ENCODE measurements at places on chromosomes 5 and 9.

DNA sequence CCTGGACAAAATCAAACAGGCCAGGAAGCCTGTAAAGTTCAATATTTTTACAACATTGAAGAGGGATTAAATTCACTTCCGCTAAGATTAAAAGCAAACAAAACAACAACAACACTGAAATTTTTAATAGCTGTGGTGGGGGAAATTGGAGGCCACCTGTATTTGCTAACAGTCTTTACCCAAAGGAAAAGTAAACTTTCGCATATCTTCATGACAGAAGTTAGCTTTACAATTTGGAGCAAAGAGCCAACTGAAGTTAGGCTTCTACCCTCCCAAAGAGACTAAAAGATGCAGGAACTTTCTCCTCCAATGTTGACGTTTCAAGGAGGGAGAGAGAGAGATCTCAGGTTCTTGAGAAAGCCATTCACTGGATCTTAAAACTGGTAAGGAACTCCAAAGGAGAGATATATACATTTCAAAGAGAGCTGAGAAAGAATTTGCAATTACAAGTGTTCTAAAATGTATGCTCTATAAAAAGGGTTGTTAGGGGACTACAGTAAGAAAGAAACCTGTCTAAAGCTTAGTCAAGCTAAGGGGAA is 349.2 kb upstream of the CDH9 start:
- no peak for DNase-seq

DNA sequence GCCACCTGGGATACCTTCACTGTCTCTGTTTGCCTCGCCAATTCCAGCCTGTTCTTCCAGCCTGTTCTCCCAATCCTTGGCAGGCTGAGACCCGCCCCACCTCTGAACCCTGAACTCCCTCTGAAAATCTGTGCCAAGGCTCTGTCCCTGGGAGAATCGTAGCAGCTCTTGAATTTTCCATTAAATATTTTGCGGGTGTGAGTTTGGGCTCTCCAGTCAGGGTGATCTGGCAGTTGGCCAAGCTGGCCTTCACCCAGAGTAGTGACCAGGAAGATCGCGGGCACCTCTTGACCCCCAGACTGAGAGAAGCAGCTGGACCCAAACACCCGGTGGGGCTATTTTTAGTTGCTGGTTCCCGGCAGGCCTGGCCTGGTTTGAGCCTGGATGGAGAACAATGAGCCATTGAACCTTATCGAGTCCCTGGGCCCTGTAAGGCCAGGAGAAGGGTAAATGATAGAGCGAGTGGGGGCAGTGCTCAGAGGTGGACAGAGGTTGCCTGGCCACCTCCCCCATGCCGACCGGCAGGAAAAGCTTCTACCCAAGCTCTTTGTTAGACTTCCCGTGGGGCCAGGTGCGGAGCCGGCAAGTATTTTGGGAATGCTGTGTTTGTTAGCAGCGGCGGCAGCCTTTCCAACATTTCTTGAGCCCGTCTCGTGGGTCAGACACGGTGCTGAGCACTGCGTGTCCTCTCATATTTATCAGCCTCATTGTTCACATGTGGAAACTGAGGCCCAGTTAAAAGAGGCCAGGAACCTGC is 146.2 kb downstream of the RGS3 start:
- DNase-seq = no peak

DNA sequence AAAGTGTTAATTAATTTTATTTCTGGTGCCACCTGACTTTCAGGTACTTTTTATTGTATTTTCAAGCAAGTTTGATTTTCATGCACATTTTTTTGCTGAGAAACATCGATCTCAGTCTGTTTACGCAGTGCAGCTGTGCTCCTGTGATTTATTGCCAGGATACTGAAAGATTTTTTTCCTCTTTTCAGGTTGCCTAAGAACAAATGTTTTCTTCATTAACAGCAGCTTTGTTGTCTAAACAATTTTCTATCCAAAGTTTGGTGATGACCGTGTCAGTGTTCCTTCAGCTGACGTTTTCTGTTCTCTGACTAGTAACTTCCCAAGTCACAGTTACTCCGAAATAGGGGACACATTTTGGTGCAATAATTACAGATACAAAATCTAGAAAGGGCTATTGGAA is 78.1 kb downstream of the VCAN start:
- DNase-seq = no peak

DNA sequence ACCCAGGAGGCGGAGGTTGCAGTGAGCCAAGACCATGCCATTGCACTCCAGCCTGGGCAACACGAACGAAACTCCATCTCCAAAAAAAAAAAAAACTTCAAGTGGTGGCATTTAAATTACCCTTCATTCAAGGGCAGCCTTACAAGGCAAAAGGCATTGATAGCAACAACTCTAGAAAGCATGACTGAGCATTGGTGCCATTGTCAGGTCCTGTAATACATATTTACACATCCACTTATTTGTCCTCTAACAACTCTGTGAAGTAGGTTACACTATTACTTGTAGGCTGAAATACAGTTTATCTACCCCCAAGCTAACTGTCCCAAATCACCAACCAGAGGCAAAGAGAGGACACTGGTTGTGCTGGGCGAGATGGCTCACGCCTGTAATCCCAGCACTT is 52.7 kb upstream of the LARP1 start:
- DNase-seq = no peak

DNA sequence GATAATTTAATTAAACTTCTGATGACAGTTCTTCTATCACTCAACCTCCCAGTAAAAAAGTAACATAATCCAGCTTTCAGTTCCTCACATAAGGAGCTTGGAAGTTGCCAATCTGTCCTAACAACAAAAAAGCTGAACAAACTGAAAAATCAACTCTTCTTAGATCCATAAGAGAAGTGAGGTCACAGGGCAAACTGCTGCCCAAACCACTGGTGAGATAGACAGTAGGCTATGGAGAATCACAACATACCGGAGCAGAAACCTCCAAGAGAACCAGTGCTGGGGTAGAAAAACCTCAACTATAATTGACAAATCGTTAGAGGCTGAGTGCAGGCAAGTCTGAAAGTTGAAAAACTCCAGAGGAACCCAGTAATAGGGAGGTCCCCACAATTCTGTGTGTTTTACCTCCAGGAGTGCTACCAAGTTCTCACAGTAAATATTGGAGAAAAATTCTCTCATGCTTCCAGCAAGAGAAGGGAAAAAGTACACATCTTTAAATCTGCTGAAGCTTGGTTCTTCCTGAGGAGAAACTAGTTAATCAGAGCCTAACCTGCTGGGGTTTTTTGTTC is 300.0 kb downstream of the PDE4D start:
- no peak for DNase-seq

DNA sequence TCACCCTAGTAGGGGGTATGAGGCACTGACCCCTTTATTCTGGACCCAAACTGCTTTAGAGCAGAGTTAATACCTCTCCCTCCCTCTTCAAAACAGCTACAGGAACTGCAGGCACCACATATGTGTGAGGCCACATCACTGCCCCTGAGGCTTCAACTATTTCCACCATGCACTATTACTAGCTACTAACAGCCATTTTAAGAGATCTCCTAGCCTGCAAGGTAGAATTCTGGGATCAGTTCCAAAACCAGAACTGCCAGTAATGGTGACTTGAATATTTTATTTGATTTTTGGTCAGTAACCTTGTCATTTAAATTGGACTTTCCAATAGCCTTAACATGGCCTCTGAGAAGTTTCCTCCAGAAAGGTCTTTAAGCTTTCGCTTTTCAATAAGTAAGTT is 55.3 kb upstream of the FSD1L start:
- no peak for DNase-seq

- DNase-seq = no peak
These were observed 30.4 kb downstream of the MTREX start for GRCh38 chr5:55338092-55338613.

DNA sequence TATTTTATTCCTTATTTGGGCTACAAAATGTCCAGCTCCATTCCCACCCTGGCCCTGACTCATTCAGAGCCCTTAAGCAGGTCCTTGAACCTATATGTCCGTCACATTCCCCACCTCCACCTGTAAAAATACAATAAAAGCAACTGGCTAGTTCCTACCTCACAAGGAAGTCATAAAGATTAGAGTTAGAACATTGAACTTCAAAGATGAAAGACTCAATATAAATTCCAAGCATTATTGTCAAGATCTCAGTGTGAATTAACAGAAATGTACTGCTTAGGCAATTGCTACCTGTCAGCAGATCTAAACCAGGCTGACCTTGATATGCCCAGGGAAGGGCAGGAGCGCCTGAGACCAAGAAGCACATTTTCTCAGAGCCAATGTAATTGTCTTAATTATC is 221.8 kb downstream of the ENC1 start:
- no peak for DNase-seq

GRCh38 chr5:178627259-178627598 is 379 bp upstream of the CLK4 start:
- DNase-seq = no peak

- no peak for DNase-seq
These were observed 4.7 kb upstream of the ZFR start for GRCh38 chr5:32449262-32449661.

- no peak for DNase-seq
These were observed 17.6 kb upstream of the MUSK start for GRCh38 chr9:110650991-110651411.

DNA sequence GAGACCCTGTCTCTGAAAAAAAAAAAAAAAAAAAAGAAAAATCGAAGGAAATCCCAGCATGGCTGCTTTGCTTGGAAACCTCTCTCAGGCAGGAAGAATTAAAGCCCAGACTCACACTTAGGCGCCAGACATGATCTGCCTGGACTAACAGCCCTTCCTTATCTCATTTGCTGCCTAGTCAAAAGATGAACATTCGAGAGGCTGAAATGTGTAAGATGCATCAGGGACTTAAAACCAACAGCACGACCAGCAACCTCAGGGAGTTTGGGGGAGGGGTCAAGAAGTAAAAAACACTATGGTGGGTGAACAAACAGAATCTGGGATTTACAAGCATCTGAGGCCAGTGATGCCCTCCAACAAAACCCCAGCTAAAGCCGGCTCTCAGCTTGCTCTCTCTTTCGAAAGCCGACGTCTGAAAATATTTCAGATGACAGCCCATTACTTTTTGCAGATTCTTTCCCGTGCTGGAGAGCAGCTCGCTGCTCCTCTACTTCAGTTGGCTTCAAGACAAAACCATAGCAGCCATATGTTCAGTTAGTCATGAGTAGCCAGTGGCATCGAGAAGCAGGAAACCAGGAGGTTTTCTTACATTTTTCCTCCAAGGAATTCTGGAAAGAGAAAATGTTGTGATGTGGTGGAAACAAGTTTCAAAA is 249.9 kb downstream of the MARCHF11 start:
- no peak for DNase-seq

DNA sequence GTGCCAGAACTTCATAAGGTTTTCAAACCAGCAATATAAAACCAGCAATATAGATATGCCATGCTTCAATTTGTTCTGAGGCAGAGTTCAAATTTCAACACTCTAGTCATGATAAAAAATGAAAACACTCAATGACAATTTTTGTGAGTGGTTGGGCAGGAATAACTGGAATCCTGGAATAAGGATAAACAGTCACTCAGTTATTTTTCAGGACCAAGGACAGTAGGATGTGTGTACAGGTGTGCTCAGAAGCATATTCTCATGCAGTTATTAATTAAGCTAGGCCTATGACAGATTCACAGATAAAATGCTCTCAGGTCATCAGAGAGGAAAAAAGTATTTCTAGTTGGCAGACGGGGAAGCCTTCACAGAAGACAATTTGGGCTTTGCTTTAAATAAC is 117.3 kb upstream of the PPP2R2B start:
- no peak for DNase-seq

GRCh38 chr5:68223904-68224303 is 8.3 kb downstream of the PIK3R1 start:
- no peak for DNase-seq

GRCh38 chr9:100856238-100856637 is 172.3 kb upstream of the PLPPR1 start:
- no peak for DNase-seq

GRCh38 chr9:16484744-16485143 is 385.7 kb downstream of the BNC2 start:
- no peak for DNase-seq

DNA sequence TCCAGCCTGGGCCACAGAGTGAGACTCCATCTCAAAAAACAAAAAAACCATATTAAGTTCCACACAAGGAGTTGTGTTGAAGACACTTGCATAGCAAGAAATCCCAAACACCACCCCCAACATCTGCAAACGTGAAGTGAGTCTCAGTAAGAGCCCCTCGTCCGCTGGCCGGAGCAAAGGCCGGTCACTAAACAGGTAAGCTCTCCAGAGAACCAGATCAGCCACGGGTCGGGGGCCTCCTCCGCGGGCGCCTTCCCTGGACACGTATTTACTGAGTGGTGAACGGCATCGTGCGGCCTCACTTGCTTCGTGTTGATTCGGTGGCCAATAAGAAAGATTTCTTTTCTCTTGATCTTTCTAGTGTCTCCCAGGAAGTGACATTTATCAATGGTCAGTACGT is 93.6 kb downstream of the MRPL36 start:
- DNase-seq = no peak

GRCh38 chr9:134283111-134283515 is 43.1 kb upstream of the RXRA start:
- DNase-seq = no peak

DNA sequence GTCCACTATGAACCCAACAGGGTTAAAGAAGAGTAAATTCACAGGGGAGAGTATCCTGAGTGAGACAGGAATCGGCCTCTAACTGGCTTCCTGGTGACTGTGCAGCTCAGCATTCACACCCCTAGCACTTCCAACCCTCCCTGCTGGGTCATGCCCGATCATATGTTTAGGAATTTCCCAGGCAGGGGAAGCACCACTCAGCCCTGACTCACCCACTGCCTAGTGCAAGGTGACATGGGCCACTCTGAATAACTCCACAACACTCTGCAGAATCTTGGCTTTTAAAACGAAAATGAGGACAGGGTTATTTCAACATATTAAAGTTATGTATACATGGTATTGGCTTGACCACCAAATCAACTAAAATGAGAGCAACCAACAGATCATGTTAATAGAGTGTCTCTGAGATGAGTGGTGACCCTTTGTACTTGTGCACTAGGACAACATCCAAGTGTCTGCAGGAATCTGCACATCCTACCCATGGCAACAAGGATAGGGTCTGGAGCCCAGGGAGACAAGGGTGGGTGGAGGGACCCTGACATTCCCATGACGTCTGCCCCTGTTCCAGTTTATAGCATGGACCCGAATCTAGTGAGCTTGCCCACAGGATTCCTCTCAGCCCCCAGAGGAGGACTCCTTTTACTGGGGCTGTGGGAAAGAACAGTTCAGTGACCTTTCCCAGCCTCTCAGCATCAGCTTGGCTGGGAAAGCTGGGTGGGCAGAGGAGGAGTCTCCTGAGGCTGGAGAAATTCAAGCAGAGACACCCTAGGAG is 485.8 kb downstream of the SEMA5A start:
- DNase-seq = no peak
